CD4-positive, alpha-beta T cell treated with Interferon gamma for 1 hour (primary cell): ENCODE measurements at places on chromosomes 1 and 21.

DNA sequence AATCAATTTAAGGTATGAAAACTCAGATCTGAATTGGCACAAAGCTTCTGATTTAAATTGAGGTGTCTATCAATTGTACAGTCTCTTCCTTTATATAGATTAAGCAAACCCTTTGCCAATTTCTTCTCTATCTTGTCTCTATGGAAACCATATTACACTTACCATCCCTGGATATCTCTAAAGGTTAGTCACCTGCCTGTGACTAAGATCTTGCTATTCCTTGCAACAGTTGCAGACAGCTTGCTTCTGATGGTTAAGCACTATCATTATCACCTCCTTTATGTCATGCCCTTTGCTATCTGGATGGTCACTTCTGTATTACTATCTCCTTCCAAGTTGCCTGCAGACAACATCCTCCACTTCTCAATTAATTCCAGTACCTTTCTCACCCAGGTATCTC lies 998.6 kb upstream of the B3GALT2 start:
- DNase-seq, result no peak

DNA sequence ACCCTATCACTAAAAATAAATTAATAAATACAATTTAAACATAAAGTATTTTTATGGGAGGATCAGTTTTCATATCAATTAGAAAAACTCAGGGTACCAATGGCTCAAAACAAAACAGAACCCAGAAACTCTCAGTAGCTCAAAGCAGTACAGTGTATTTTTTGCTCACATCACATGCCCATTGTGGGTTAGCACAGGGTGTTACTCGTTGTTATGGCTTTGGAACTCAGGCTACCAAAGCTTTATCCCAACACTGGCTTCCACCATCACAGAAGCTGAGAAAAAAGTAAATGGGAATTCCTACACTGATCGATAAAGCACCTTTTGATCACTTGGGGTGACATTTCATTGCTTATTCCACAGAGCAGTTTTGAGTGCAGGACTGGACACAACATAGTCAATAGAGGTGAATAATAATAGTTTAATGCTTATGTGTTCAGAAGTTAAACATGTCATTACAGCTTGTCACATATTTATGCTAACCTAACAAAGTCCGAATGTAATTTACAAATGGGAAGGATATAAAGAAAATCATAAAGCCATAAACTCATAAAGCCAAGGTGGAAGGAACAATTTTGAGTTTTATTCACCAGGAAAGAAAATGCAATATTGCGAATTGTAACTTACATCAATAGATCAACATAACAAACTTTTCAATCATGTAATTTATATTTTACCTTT lies 484.5 kb upstream of the TMPRSS15 start:
- no peak for DNase-seq

GRCh38 chr21:42468491-42469131 lies 27.4 kb downstream of the RSPH1 start:
- no peak for DNase-seq

- DNase-seq, result no peak
These were observed 18.0 kb downstream of the BMP8A start for GRCh38 chr1:39509360-39510009.

GRCh38 chr1:57711326-57711725 lies 287.5 kb upstream of the DAB1 start:
- DNase-seq, result no peak

DNA sequence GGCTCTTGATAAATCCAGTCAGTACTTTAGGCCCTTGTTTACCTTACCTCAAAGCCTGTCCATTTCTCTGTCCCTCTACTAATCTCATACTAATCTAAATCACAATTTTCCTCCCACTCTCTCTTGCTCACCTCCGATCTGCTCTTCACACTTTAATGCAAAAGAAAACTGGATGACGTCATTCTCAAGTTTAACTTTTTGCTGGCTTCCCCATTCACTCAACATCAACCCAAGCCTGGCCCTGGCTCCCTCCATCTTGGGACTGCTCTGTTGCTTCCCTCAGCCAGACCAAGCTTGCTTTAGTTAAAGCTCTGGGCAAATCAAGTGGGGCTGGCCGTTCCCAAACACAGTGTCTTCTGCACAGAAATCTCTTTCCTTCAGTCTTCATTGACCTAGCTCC lies 29.7 kb downstream of the COA6 start:
- DNase-seq, result no peak

DNA sequence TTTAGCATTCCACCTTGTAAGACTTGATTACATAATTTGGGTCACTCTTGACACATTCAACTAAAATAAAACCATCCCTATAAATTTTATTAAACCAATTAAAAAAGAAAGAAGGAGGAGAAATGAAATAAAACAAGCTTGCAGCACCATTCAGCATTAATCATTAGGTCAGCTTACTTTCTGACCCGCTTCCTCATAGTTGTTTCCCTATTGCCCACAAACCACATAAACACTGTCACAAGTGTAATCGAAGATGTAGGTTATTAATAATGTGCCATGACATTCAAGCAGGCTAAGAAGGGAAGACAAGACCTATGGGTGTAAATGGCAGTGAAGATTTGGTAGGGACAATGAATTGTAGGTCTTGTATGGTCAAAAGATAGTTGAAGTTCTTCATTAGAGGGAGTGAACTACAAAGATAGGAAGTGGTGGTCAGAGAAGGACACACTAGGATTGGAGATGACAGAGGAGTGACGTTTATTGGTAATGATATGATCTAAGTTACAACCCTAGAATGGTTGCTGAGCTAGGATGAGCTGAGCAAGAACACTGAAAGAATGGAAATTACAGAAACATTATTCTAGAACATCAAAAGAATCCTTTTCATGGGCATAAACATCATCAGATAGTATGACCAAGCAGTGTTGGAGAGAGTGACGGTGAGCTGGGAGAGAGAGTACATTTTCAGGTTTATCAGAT lies 231.5 kb downstream of the KCNT2 start:
- DNase-seq, result no peak

- DNase-seq, result no peak
These were observed 1099.9 kb downstream of the PLA2G4A start for GRCh38 chr1:187928696-187929095.

DNA sequence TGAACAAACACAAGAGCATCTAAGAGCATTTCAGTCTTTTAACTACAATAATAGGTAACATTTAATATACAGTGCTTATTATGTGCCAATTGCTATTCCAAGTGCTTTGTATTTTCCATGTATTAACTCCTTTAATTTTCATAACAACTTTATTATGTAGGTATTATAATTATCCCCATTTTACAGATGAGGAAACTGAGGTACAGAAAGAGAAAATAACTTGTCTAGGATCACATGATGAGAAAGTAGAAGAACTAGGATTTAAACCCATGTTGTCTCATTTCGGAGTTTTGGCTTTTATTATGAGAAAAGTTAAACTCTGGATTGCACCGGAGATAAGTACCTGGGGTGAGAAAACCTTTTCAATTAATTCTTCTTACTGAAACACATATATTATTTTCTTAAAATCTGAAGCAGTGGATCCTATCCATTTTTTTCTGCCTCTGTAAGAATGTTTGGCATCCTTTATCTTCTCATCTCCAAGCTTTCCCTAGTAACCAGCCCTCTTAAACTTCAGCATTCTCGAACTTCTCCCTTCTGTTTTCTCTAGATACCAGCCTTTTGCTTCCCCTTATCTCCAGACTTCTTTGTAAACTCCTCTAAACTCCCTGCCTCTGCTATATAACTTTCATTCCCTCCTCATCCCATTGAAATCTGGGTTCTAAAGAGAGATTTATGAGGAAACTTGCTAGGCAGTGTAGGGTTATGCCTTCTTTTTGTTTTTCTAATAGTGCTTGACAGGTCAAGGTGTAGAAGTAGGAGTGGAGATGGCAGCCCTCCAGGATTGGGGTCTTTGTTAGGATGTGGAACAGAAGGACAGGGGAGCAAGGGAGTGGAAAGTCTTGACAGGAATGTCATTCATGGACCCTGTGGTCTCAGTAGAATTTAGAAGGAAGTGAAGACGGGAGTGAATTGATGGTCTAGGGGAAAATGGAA lies 28.3 kb downstream of the POU2F1 start:
- no peak for DNase-seq

GRCh38 chr1:234096161-234096770 lies 191.8 kb downstream of the SLC35F3 start:
- DNase-seq, result no peak

- DNase-seq, result no peak
These were observed 9.5 kb downstream of the ACTL8 start for GRCh38 chr1:17764591-17764990.

DNA sequence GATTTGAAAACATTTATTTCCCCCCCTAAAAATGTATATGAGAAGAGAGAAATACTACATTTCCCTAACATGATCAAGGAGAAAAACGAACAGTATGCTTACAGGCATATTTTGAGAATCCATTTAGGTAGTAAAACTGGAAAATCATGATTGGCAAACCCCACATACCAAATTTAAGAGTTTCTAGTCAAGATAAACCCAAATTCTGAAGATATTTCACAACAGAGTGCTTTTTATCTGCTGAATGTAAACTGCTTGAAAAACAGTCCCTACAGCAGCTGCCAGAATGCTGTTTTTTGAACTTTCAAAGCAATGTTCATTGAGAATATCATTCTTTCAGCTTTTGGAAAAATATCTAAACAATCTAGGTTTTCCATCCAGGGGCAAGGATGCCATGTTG lies 31.0 kb downstream of the ASH1L start:
- DNase-seq, result no peak

DNA sequence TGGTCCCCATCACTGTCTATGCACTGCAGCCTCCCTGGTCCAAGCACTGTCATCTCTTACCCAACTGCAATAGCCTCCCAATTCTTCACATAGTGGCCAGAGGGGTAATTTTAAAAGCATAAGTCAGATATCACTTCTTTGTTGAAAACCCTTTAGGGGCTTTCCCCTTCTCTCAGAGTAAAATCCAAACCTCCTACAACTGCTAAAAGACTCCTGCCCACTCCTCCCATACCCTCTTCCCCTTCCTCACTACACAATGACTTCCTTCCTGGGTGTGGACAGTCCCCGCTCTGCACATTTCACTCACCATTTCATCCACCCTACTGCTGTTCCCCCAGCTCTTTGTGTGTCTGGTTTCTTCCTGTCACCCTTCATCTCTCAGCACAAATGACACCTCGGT lies 8.3 kb downstream of the MCOLN2 start:
- no peak for DNase-seq

- no peak for DNase-seq
These were observed 91.2 kb upstream of the COL24A1 start for GRCh38 chr1:86247597-86248279.

DNA sequence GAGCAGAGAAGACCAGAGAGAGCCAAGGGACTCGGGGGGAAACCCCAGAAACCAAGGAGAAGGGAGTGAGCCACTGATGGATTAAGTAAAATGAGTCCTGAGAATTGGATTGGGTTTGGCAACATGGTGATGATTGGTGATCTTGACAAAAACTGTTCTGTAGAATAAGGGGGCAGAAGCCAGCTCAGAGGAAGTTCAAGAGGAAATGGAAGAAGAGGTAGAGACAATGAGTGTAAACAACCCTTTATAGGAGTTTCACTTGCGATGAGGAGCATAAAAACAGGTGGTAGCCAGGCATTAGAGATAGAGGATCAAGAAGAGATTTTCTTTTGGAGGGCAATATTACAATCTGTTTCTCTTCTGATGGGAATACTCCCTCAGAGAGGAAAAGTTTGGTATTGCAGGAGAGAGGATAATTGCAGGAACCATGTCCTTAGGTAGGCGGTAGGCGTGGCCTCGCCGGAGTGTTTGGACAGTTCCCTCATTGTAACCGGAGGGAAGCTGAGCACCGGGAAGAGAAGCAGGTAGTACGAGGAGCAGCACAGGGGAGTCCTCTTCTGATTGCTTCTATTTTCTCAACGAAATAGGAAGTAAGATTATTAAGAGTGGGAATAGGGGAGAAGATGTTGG lies 68.4 kb upstream of the TENT5C start:
- no peak for DNase-seq

- no peak for DNase-seq
These were observed 38.1 kb downstream of the NIBAN1 start for GRCh38 chr1:184935920-184936798.

DNA sequence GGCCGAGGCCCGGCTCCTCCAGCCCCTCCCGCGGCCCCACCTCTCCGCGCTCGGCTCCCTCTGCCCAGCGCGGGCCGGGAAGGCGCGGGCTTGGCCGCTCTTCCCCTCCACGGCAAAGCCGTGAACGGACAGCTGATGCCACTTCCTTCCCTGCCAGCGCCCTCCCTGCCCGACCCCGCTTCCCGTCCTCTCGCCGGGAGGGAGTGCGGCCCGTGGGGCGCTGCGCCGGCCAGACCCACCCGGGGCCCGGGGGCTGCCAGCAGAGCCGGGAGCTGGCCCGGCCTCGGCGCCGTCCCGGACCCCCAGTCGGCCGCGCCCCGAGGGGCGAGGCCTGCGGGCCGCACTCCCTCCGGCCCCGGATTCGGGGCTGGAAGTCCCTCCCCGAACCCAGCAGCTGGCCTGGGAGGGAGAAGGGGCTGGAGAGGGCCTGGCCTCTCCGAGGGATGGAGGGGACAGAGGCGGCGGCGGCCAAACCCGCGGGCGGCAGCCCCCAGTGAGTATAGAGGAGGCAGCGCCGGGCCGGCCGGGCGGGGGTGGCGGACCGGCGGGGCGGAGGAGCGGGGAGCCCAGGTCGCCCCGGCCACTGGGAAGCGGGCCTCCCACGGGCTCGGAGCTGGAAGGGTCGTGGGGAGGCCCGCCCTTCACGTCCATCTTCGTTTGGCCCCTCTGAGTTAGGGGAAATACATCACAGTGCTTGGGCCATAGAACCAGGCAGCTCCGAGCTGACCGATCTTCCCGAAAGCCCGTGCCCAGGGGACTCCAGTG lies at the start of gene KIAA1614:
TSS of gene KIAA1614 (plus strand) at position 97 of the 765 bp plus-strand sequence. CDS start at position 444, 347 bp downstream.
- DNase-seq, result no peak

- no peak for DNase-seq
These were observed 18.4 kb downstream of the CCT3 start for GRCh38 chr1:156319664-156320063.

DNA sequence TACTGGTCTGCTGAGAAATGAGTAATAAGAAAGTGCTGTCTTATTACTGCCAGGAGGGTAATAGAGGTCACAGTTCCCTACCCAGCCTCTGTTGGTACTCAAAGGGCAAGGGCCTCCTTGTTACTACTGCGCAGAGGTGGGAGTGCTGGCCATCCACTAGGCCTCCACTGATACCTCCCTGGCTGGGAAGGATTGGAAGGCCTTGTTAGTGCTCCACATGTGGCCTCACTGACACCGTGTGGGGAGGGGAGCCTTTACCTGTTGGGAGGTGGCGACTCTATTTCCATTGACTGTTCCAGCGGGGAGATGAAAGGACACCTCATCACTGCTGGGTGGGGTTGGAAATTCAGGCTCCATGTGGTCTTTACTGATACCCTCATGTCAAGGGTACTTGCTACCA lies 57.8 kb upstream of the USP24 start:
- no peak for DNase-seq
